ENCODE measurements at places on chromosomes 7 and 10. TPM values are rescaled to one million over a fixed set of nuclear protein-coding genes. Genes with fewer than 3 reads are reported as not detected.

DNA sequence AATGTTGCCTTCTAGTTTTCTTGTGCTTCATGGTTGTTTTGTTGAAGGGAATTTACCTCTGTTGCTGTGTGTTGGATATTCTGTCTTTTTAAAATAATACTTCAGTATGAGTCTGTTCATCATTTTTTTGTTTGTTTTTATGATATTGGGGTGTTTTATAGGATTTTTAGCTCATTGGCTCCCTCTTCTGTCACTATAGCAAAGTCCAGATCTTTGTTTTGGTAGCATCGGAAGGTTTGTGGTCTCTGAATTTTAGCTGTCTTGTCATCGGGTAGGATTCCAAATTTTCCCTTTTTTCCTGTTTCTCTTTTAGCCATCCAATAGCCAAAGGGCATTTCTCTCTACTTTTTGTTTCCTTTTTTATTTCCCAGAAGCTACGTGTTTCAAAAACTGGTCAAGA lies 91.4 kb downstream of the EXOC4 start:
- no peaks in the 10 kb centered on the region for H3K36me3 ChIP-seq
- no peak for DNase-seq
- no peaks in the 10 kb centered on the region for H3K27me3 ChIP-seq
- H3K4me3 ChIP-seq, result no peak overlapping the region

DNA sequence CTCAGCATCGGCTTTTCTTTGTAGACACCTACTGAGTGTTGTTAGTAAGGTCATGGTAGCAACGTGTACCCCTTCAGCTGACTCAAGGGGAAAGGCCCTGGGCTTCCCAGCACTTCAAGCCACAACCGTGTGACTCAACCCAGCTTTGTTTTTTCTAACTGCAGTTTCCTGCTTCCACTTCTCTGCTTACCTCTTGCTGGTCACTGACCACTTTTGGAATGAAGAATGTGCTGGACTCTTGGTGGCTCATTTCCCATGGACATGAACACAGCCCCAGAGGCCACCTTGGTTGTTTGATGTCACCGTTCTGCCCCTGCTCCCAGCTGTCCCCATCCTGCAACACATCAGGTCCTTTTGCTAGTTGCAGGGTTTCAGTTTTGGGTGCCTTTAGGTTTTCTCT lies 69.5 kb upstream of the ZNF438 start:
- H3K27me3 ChIP-seq, result no peaks in the 10 kb centered on the region
- no peak overlapping the region for H3K27ac ChIP-seq
- no peaks in the 10 kb centered on the region for H3K4me1 ChIP-seq
- H3K36me3 ChIP-seq, result no peaks in the 10 kb centered on the region
- H3K4me3 ChIP-seq, result no peak overlapping the region
- DNase-seq, result no peak

DNA sequence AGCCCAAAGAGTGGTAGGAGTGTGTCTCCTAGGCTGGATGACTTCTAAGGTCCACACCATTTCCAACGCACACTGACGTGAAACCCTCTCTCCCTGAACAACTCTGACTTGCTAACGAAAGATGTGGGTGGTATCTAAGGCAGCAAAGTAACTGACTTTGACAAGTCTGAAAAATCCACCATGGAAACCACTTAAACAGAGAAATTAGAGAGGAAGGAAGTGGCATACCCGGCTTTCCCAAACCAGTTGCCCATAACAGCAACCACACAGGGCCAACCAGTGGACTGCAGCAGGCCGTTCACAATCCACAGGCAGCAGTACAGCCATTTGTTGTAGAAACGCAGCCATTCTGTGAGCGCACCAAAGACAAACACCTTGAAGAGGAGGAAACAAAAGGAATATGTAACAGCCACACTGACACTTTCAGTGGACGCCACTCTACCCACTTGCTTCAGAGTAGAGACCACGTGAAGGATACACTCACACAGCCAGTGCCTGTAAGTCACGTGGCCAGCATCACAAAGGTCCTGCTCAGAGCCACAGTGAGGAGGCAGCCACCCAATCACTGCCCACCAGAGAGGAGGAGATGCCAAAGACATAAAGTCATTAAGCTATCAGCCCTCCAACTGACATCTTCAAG lies 39.8 kb downstream of the SLC37A3 start:
- peak overlapping the region; percentile 51 for H3K27ac ChIP-seq
- no peaks in the 10 kb centered on the region for H3K27me3 ChIP-seq
- peaks cover 2% of the 10 kb centered on the region for H3K4me1 ChIP-seq
- peaks cover 7% of the 10 kb centered on the region for H3K36me3 ChIP-seq

GRCh38 chr10:45417746-45418145 lies 43.7 kb downstream of the ALOX5 start:
- no peak for DNase-seq
- H3K36me3 ChIP-seq, result no peaks in the 10 kb centered on the region
- H3K4me1 ChIP-seq, result peaks cover 6% of the 10 kb centered on the region
- H3K4me3 ChIP-seq, result no peak overlapping the region

GRCh38 chr10:67849331-67850011 lies 11.5 kb upstream of the DNAJC12 start:
- no peaks in the 10 kb centered on the region for H3K4me1 ChIP-seq
- peak overlapping the region; percentile 92 for H3K27ac ChIP-seq
- H3K4me3 ChIP-seq, result peak overlapping the region; percentile 89
- DNase-seq, result peak; percentile 95
- H3K36me3 ChIP-seq, result no peaks in the 10 kb centered on the region

DNA sequence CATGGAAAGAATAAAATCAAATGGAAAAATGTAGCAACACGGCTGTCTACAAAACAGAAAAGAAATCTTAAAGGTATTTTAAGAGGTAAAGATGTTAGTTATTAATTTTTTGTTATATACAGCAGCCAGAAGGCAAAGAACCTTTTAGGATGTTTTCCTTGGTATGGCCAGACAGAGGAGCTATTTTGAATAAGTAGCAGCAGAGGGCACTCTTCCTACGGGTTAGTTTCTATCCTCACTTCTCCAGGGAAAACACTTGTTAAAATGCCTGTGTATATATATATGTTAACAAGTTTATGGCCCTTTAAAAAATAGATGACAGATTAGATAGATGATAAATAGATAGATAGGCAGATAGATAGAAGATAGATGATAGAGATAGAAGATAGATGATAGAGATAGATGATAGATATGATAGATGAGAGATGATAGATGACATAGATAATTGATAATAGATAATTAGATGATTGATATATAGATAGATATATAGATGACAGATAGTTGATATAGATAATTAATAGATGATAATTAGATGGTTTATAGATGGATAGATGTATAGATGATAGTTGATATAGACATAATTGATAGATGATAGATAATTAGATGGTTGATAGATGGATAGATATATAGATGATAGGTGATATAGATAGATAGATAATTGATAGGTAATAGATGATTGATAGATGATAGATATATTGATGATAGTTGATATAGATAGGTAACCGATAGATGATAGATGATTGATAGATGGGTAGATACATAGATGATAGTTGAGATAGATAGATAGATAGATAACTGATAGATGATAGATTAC lies 57.8 kb upstream of the WIPF3 start:
- H3K27me3 ChIP-seq, result no peaks in the 10 kb centered on the region
- H3K27ac ChIP-seq, result no peak overlapping the region
- no peak for DNase-seq

GRCh38 chr7:18936265-18936664 lies 181.2 kb downstream of the TWIST1 start:
- no peak overlapping the region for H3K4me3 ChIP-seq
- no peaks in the 10 kb centered on the region for H3K4me1 ChIP-seq
- no peaks in the 10 kb centered on the region for H3K27me3 ChIP-seq
- DNase-seq, result no peak
- no peaks in the 10 kb centered on the region for H3K36me3 ChIP-seq

- peak overlapping the region; percentile 65 for H3K4me3 ChIP-seq
- no peaks in the 10 kb centered on the region for H3K36me3 ChIP-seq
- H3K27ac ChIP-seq, result no peak overlapping the region
- peaks cover 6% of the 10 kb centered on the region for H3K4me1 ChIP-seq
- DNase-seq, result no peak
- no peaks in the 10 kb centered on the region for H3K27me3 ChIP-seq
Observed at GRCh38 chr10:122981066-122981464, 864 bp downstream of the PSTK start.

DNA sequence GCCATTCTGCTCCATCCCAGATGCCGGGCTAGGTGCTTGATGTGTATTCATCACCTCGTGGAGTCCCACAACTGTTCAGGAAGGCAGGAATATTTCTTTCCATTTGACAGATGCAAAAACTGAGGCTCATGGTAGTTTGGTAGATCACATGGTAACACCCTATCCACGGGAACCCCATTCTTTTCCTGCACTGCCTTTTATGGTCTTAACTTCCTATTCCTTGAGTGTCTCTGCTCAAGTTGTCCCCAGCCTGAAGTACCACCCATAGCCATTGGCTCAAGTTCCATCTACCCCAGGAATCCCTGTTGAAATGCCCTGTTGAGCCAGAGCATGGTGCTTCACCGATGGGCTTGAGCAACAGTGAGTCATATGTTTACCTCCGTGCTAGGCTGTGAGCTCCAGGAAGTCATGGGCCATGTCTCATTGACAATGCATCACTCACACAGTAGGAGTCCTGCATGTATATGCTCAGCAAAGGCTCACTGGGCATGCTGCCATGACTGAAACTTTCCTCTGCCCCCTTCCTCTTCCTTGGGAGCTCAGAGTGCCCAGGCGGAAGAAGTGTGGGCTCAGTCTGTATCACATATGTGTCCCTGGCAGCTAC lies 71.7 kb upstream of the ADAM12 start:
- H3K4me3 ChIP-seq, result no peak overlapping the region
- no peaks in the 10 kb centered on the region for H3K4me1 ChIP-seq
- H3K36me3 ChIP-seq, result no peaks in the 10 kb centered on the region
- H3K27me3 ChIP-seq, result no peaks in the 10 kb centered on the region
- no peak for DNase-seq
- no peak overlapping the region for H3K27ac ChIP-seq

DNA sequence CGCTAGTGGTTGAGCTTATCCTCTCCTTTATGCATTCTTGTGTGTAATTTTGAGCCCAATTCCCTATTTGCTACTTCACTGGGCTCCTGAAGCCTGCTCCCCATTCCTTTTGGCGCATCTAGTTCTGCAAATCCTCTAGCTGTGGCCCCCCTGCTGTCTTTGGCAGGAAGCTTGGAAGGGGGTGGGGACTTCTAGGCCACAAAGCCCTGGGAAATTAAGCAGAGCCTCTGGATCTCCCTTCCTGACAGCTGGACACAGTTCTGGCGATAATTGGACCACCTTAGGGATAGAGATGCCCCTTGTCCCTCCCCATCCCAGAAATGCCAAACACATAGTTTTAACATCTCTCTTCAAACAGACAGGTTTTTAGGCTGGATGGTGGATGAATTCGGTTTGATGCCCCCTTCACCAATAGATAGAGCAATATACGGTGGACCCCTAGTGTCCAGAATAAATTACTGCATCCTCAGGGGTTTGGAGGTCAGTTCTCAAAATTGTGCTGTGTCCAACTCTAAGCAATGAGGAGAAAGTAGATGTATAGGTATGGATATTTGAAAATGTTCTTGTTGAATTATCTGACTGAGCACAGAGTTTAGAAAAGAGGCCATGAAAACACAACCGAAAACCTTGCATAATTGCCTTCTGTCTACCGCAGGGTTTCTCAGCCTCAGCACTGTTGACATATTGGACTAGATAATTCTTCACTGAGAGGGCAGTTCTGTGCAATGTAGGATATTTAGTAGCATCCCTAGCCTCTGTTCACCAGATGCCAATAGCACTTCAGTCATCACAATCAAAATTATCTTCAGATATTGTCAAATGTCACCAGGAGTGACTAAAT lies 75.5 kb downstream of the PAPSS2 start:
- H3K36me3 ChIP-seq, result no peaks in the 10 kb centered on the region
- DNase-seq, result peak; percentile 59
- no peaks in the 10 kb centered on the region for H3K4me1 ChIP-seq
- no peak overlapping the region for H3K4me3 ChIP-seq
- no peaks in the 10 kb centered on the region for H3K27me3 ChIP-seq

DNA sequence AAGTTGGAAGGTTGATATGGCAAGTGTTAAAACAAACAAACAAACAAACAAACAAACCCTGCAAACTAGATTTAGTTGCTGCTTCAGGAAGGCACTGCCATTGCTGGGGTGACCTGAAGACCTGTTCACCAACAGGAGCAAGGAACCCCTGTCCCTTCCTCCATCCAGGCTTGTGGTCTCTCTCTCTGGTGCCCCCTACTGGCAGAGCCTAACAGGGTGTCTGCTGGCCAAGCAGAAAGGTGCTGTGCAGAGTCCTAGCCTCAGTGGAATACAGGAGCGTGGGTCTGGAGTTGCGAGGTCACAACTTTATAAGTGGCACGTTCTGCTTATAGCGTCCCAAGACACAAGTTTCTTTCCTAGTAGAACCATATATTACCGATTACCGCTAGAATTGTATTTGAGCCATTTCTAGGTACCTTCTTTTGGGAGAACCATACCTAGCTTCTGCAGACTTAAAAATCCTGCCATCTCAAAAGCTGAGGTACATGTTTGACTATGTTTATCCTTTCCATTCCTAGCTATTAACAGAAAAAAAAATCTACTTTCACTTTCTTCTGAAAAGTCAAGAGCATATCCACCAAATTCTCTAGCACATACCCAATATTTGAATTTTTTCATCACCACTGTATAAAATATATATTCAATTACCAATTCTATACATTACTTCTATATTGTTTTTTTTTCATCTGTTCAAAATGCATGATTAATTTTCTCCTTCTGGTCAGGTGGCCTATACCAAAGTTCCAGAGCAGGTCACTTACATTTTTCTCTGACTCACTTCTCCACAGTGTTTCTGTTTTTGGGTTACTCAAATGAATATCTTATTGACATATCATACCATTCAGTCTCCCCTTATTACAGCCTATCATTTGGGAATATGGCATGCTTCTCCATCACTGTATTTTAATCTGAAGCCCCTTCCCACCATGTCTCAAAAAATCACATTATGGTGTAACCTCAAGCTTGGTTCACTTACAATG lies 29.1 kb upstream of the CALD1 start:
- no peak overlapping the region for H3K4me3 ChIP-seq
- no peaks in the 10 kb centered on the region for H3K27me3 ChIP-seq
- no peak for DNase-seq
- H3K36me3 ChIP-seq, result no peaks in the 10 kb centered on the region
- H3K27ac ChIP-seq, result no peak overlapping the region

DNA sequence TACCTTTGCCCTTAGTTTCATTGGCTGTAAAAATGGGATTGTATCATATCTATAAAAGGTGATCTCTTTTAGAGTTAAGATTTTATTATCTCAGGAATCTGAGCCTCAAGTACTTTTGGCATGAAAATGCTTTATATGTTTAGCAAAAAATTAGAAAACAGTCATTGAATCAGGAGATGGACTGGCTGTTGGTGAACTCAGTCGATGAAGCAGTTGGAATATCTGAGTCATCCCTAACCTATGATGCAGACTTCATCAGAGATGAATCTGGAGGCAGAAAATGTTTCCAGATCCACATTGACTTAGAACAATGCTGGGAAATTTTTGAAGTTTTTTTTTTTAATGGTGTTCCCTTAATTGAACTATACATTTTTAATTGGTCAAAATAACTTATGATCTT lies 228.5 kb downstream of the SLC25A13 start:
- DNase-seq, result no peak
- H3K27me3 ChIP-seq, result no peaks in the 10 kb centered on the region
- H3K4me1 ChIP-seq, result no peaks in the 10 kb centered on the region
- H3K27ac ChIP-seq, result no peak overlapping the region
- no peaks in the 10 kb centered on the region for H3K36me3 ChIP-seq

GRCh38 chr7:148296994-148297644 lies 293.4 kb upstream of the C7orf33 start:
- H3K36me3 ChIP-seq, result no peaks in the 10 kb centered on the region
- H3K27me3 ChIP-seq, result no peaks in the 10 kb centered on the region
- H3K27ac ChIP-seq, result no peak overlapping the region
- peaks cover 3% of the 10 kb centered on the region for H3K4me1 ChIP-seq
- no peak for DNase-seq
- no peak overlapping the region for H3K4me3 ChIP-seq

Gene ZNF365
- total RNA-seq, result 1.0 TPM

Gene TMEM213
- total RNA-seq, result 30.2 TPM

Gene CDHR3
- total RNA-seq, result 7.1 TPM

Gene NSUN6
- 19.3 TPM for total RNA-seq
